Liver (tissue), 10 donors: ENCODE measurements at places on chromosomes 5 and 9. TPM values are rescaled to one million over a fixed set of nuclear protein-coding genes. Genes with fewer than 3 reads are reported as not detected.

The KIF24 gene
- total RNA-seq = 0.17 TPM

The CDKN2B-AS1 gene
- total RNA-seq = 0.42 TPM

The ADAMTS13 gene
- 11.5 TPM for total RNA-seq

The COL15A1 gene
- 0.42 TPM for total RNA-seq

The LHFPL2 gene
- total RNA-seq = 9.4 TPM

The CCDC171 gene
- total RNA-seq = 1.1 TPM

The ARHGEF28 gene
- total RNA-seq = 2.5 TPM

The SPATA31A5 gene
- not detected for total RNA-seq

The BRD3OS gene
- 3.2 TPM for total RNA-seq

The DCAF12 gene
- total RNA-seq = 19.1 TPM

The MYOZ3 gene
- total RNA-seq = 0.09 TPM

The GABRA6 gene
- not detected for total RNA-seq

The SLC23A1 gene
- 17.5 TPM for total RNA-seq
